ENCODE measurements at places on chromosomes 13 and 19. TPM values are rescaled to one million over a fixed set of nuclear protein-coding genes. Genes with fewer than 3 reads are reported as not detected.

Gene TPGS1
- 36.0 TPM for total RNA-seq

Gene CLEC4M
- total RNA-seq = not detected

Gene CEACAM18
- total RNA-seq = not detected

Gene CYP2F1
- total RNA-seq = not detected

Gene CPAMD8
- 0.71 TPM for total RNA-seq

Gene ZNF383
- total RNA-seq = 1.4 TPM

Gene ZNF471
- total RNA-seq = 0.71 TPM

Gene SPIB
- not detected for total RNA-seq

Gene MBD3L2
- not detected for total RNA-seq

Gene SERTM1
- total RNA-seq = not detected

Gene ZSCAN4
- total RNA-seq = not detected

Gene LGI4
- total RNA-seq = not detected

Gene NLRP13
- total RNA-seq = not detected

Gene PALM
- total RNA-seq = 6.3 TPM

Gene NTN5
- not detected for total RNA-seq

Gene ZNF729
- not detected for total RNA-seq

Gene SPTBN4
- 2.6 TPM for total RNA-seq

Gene GAS6
- total RNA-seq = 209 TPM

Gene FUT2
- total RNA-seq = not detected

Gene RXFP2
- total RNA-seq = not detected

Gene IZUMO4
- 0.86 TPM for total RNA-seq

Gene DPY19L3
- total RNA-seq = 24.8 TPM

Gene AP1M2
- total RNA-seq = 14.4 TPM
